NCI-H1092 (cell line): ENCODE measurements at places on chromosomes 5 and 9.
A peak's percentile ranks its signal among the peaks of the same experiment; 100 is the strongest.

DNA sequence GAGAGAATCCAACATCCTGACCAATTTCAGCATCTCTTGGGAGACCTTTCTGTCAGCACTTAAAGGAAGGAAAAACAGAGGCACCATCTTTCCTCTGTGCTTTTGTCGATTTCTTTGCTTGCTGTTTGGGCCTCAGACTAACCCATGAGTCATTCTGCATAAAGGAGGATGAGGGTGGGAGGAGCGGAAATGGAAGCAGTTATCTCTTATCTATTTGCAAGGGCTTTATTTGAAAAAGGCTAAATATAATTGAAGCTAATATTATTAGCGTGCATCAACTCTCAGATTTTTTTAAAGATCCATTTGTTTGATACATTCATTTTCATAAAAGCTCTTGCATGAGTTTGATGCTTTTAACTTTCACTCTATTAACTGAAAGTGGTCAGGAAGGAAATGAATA is 72.9 kb downstream of the ZNF622 start:
- DNase-seq, result no peak

GRCh38 chr5:151947931-151948608 is 23.4 kb upstream of the GLRA1 start:
- DNase-seq, result no peak

- no peak for DNase-seq
These were observed 45.4 kb downstream of the RAB14 start for GRCh38 chr9:121156263-121156731.

DNA sequence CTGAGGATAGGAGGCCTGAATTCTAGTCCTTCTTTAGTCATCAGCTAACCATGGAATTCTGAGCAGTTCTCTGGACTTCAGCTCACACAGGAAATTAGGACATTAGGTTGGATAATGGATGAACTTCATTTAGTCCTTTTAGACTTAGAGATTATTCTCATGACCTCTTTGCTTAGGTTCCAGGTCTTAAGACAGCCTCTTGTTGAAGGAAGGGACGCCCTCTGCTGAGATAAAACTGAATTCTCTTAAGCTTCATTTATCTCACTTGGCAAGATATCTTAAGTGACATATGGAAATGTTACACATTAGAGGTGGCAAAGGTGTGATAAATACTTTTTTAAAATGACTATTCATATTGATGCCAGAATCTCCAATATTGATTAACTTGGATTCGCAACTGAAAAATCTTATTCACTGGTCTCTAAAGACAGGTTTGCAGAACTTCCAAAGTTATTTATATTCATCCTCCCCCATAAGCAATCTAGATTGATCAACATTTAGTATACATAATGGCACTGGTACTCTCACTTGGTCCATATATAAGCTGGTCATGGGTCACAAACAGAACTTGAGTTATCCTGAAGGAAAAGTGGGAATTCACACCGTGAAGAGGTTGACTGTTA is 16.9 kb upstream of the ZNF366 start:
- no peak for DNase-seq

- DNase-seq, result no peak
These were observed 154.5 kb downstream of the PAPPA start for GRCh38 chr9:116308076-116308475.

DNA sequence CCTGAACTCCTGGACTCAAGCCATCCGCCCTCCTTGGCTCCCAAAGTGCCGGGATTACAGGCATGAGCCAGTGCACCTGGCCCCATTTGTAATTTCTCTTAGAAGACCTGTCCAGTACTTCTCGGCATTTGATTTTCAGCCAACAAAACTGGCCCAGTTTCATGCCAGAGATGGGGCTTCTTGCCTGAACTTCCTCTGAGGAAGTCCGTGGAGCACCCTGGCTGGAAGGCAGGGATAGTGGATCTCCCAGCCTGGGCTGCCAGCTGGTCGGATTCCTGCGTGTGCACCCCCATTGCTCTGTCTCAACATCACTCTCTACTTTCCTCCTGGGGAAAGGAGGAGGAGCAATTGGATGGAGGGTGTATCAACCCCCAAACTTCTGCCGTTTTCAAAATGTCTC is 39.0 kb downstream of the FAM78A start:
- DNase-seq, result no peak

DNA sequence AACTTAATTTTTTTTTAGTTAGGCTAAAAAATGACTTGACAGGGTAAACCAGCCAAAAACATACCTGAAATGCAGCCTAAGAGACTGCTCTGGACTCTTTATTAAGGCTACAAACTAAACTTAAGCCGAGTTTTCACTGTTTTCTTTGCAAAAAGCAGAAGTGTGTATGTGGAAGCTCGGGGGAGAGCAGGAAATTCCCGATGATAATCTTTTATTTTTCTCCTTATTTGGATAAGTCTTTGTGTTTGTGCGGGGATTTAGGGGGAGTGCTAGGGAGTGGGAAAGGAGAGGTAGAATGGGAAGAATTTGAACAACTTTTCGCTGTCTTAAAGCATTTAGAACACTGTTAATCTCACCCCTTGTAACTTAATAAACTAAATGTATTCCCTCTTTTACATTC is 30.7 kb upstream of the GPR21 start:
- no peak for DNase-seq

- DNase-seq, result peak; percentile 41
These were observed 689 bp downstream of the AK3 start for GRCh38 chr9:4740388-4740637.

DNA sequence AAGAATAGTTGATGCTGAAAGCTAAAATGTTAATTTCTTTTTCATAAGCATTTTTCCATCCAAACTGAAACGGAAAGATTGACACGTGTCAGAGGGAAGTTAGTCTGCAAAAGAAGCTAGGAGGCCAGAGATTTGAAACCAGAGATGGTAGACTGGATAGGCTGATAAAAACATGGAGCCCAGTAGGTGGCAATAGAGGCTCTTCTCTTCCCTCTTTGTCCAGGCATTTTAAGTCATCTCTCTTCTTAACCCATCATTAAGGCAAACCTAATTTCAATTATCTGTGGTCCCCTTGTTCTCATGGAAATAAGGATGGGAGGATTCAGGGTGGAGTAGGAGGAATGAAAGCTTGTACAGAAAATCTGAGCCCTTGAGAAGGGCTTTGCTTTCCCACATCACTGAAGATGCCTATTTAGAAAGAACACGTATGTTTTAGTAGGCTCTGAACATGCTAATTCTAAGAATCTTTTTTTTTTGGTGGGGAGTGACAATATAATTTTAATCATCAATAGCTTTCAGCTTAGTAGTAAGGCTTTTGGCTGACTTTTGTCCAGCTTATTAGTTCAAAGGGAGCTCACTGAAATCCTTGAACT is 66.6 kb downstream of the ZNF474 start:
- DNase-seq, result peak; percentile 23

DNA sequence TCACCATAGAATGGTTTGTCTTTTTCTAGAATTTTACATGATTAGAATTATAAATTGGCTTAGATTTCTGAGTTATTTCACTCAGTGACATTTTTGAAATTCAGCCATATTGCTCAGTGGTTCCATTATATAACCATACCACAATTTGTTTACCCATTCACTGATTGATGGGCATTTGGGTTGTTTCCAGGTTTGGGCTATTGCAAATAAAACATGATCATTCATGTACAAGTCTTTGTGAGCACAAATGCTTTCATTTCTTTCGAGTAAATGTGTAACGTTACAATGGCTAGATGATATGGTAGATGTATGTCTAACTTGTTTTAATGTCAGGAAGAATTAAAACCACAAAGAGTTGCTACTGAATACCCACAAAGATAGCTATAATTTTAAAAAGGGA is 279.9 kb upstream of the TARS1 start:
- DNase-seq, result no peak

DNA sequence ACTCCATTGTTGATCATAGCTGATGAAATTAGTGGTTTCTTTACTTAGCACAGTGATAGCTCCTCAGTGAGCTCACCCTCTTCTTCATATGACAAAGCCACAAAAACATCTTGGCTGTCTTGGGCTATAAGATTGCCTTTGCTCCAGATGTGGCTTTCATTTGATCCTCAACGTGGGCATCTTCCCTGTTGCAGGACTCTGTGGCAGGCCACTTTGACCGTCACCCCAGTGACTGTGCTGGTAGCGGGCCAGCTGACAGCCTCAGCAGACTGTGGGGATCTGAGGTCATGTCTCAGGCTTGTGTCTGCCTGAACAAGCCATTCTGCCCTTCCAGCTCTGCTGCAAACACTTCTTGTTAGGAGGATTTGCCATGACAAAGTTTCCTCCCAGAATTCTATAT is 422.2 kb downstream of the NR2F1-AS1 start:
- no peak for DNase-seq

DNA sequence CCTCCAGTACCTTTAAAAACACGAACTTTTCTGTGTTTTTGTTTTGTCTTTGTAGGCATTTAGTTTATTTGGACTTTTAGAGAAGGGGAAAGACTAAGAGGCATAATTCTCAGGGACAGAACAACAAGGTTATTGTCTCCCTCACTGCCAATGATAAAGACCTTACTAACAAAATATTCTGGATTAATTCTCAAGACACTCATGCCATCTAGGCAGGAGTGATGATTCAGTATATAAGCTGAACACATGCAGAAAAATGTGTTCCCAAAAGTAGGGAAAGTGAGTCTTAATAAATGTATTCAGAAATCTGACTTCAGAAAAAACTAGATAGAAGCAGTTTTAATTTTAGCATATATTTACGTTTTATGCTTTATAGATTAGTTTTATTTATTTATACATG is 17.4 kb upstream of the ASPN start:
- DNase-seq, result no peak

- DNase-seq, result no peak
These were observed 185.9 kb upstream of the RASA1 start for GRCh38 chr5:87081511-87082372.

DNA sequence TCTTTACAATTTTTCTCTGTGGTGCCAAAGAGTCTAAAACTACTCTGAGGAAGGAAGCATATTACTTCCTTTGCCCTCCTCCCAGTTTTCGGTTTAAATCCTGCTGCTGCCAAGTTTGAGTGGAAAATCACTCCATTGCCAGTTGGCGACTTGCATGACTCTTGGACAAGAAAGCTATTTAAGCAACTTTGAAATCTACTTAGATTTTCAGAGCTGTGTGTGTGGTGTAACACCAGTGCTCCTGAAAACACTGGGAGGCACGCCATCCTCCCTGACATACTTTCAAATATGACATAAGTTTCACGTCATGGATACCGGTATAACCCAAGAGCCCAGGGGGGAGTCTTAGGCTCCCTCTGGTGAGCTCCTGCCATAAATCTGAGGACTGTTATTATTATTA is 83.5 kb upstream of the RIOK2 start:
- no peak for DNase-seq

GRCh38 chr9:137552022-137552768 is 516 bp downstream of the MRPL41 start:
- DNase-seq, result no peak
